ENCODE measurements at places on chromosomes 16 and 17.

DNA sequence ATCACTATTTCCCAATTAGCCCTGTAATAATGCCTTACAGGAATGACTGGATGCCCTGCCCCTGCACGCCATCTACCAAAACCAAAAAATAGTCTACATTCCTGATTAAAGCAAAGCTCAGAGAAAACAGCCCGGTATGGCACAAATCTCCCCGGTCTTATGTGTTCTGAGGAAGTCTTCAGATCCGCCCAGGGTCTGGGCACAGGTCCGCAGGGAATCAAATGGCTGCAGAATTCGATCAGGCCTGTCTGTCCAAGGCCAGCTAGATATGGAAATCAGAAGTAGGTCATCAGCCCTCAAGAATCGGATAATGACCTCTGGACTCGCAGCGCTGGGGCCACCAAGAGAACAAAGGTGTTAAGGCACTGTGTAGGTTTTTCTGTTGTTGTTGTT lies 171.0 kb downstream of the ZFHX3 start:
- peak; percentile 46 for DNase-seq

DNA sequence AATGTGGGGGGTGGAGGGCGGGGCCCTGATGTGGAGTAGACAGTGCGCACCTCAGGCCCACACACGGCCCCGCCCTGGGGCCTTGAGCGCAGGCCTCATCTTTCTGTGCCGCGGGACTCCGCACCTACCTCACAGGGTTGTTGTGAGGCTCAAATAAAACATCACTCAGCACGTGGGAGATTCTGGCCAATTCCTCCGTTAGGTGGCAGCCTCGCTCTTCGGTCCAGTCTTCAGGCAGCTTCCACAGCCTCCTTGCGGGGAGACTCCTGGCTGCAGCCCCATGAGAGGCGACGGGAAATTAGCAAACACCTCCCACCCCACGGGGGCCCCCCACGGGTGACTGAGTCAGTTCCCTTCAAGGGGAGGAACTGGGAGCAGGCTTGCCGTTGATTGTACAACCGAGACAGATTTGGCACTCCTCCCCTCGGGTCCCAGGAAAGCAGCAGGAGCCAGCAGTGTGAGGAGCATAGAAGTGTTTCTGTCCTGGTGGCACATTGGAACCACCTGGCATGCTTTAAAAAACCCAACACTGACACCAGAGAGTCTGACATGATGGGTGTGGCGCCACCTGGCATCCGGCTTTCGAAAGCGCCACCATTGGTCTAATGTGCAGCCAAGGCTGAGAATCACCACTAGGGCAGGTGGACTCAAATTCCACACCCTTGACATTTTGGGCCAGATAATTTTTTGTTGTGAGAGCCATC lies 7.6 kb downstream of the MRM1 start:
- DNase-seq = peak; percentile 77

GRCh38 chr16:53495325-53495724 lies 7.7 kb downstream of the AKTIP start:
- no peak for DNase-seq

DNA sequence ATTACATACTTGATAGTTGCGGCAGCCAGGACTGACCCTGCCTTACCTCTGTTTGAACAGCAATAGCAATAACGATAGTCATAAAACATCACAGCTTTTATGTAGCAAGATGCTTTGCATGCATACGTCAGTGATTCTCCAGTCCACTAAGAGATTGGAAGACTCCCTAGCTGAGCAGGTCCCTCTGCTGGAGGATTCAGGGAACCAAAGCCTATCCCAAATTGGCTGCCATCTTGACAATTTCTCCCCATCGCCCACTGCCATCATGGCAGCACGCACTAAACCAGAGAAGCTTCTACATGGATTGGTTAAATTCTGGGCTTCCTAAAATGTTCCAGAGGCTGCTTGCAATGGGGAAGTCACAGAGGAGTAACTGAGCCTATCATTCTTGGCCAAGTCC lies 360.6 kb upstream of the XYLT1 start:
- no peak for DNase-seq

Measured in adipocyte (in vitro differentiated cells).